ENCODE measurements at places on chromosomes 5 and 9.

DNA sequence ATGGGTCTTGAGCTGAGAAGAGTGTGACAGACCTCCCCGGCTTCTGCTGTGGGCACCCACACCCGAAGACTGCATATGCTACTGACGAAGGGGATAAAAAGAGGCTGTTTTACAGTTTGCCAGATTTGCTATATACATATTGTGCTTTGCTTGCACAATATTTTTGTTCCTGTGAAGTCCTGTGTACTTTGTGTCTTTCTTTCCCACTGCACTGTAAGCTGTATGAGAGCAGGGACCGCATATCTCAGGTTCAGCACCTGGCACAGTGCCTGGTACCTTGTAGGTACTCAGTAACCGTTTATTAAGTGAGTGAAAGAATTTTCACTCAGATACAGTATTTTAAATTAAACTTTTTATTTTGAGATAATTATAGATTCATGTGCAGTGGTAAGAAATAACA lies 8.2 kb upstream of the GARNL3 start:
- no peak for DNase-seq

DNA sequence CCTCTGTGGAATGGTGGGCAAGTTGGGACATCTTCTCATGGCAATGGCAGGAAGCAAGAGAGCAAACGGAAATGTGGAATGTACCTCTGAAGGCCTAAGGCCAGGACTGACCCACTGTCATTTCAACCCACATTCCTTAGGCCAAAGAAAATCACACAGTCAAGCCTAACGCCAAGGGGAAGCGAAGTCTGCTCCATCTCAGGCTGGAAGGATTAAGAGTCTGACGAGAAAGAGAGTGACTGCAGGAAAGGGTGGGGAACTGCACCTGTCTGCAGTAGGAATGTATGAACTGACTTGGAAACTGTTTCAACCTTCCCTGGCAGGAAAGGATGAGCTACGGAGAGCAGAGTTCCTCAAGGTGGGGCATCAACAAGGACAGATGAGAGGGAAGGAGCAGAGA lies 90.2 kb upstream of the TAS2R1 start:
- DNase-seq, result no peak

DNA sequence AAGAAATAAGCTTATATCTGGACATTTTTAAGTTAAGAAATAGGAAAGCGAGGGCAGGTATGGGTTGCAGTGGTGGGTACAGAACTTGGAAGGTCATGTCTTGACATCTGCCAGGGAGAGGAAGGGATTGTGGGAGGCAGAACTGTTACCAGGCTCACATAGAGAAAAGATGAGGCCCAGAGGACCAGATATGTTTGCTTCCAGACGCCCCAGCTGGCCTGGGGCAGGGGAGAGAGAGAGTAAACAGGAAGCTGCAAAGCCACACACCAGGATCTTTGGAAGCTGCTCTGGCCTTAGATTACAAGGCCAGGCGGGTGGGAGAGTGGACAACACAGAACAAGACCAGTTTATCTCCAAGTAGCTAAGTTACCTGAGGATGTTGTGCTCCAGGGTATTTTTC lies 71.2 kb downstream of the MARCHF11 start:
- DNase-seq, result no peak

DNA sequence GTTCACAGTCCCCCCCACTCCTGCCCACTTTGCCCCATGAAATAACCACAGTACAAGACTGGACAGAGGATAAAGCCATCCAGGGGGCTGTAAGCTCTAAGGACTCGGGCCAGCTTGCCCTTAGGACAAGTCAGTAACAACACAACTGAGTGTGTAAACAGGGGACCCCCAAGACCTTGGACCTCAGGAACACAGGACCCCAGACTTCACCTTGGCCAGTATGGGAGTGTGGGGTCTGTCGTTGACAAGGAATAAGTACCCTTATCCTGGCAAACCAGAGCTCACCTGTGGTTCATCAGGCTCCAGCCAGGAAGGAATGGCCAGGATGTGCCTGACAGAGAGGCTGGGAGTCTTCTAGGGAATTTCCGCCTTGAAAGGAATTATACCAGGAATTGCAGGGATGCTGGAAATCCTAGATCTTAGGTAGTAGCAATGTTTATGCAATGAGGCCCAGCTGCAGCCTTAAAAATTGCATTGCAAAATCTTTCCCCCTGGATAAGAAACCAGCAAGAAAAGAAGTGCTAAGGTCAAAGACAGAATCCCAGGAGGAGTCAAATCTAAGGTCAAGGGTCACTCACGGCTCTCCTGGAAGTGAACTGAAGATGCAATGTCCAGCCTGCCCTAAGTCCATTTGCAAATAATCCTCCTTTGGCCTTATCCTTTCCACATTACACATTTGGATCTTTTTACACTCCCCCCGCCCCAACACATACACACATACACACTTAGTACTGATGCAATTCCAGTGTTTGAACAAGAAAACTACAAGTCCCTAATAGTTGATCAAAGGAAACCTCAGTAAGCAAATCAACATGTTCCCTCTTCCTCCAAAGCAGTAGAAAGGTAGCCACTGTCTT lies 27.3 kb upstream of the TDRD7 start:
- DNase-seq, result no peak

- no peak for DNase-seq
Measured at GRCh38 chr9:33029231-33029786, 4.2 kb downstream of the DNAJA1 start.

DNA sequence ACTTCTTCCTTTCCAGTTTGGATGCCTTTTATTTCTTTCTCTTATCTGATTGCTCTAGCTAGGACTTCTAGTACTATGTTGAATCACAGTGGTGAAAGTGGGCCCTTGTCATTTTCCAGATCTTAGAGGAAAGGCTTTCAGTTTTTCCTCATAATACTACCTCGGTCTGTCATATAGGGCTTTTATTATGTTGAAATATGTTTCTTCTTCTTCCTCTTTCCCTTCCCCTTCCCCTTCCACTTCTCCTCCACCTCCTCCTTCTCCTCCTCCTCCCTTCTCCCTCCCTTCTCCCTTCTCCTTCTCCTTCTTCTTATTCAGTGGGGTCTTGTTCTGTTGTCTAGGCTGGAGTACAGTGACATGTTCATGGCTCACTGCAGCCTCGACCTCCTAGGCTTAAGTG lies 9.2 kb upstream of the TERT start:
- no peak for DNase-seq

DNA sequence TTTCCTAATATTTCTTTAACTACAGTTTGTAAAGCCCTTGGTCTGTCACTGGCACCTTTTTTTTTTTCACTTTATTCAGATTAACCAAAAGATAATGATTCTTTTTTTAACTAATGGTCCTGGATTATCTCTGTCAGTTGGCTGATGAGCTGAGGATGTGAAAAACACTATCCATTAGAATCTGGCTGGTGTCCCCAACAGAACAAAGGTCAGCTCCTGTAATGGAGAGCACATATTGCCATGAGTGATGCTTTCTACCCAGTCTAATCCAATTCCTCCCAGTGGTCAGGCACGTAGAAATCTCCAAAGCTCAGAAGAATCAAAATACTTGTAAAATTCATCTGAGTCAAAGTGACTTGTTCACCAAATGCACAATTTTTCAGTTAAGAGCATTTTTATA lies 491.7 kb upstream of the PIK3R1 start:
- DNase-seq, result no peak

- no peak for DNase-seq
Measured at GRCh38 chr5:35143841-35144240, 86.4 kb downstream of the PRLR start.

DNA sequence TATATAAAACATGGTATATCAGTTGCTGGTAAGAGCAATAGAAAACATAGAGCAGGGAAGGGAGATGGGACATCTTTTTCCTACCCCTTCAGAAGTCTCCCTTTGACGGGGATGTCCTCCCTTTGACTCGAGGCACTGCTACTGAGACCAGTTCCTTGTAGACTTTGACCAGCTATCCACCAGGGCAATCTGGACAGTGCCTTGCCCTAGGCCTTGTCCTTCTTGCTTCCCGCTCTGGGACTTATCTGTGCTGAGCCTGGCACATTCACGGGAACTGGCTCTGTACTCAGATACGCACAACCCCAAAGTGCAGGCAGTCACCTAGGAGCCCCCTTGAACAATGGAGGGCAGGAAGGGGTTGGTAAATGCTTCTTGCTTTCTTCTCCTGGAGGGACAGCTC lies 116.6 kb upstream of the ANKH start:
- no peak for DNase-seq

Measured in stimulated activated CD8-positive, alpha-beta memory T cell treated with anti-CD3 and anti-CD28 coated beads, Interleukin-4, amount 100 ng/mL, for 4 hours (primary cell).